ENCODE measurements at places on chromosomes 6 and 20.

GRCh38 chr6:16854986-16855385 lies 93.7 kb upstream of the ATXN1 start:
- DNase-seq = no peak

DNA sequence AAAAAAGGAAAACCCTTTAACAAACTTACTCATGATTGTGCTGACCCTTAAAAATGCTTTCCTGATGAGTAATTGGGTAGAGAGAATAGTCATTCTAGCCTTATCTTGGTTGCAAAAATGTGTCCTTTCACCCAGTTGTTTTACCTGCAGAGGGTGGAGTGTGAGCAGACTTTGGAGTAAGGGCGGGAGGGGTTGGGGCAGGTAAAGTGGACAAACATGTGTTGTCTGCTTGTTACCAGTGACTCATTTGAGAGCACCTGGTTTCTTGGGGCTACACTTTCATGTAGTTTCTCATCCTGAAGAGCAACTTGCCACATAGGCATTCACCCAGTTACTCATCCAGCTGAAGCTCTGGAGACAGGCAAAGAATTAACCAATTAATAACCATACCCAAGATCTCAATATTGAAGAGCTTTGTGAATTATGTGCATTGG lies 121.1 kb downstream of the TNFRSF21 start:
- no peak for DNase-seq

GRCh38 chr6:146741609-146742008 lies 142.8 kb downstream of the ADGB start:
- no peak for DNase-seq

GRCh38 chr6:113095841-113096240 lies 748.7 kb downstream of the RFPL4B start:
- no peak for DNase-seq

DNA sequence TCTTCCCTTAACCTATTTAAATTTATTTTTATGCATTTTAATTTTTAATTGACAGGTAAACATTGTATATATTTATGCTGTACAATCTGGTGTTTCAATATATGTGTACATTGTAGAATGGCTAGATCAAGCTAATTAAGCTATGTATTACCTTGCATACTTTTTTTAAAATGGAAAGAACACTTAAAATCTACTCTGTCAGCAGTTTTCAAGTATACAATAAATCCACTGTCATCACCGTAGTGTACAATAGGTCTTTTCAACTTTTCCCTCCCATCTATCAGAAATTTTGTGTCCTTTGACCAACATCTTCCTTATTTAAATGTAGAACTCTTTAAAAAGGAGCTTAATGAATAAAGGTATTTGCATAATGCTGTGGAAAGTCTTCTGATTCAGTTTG lies 27.6 kb downstream of the RPS12 start:
- DNase-seq = no peak

GRCh38 chr6:169365567-169366257 lies 112.1 kb upstream of the THBS2 start:
- no peak for DNase-seq

- DNase-seq = no peak
Observed at GRCh38 chr20:46701986-46702385, 7.5 kb upstream of the SLC2A10 start.

- DNase-seq = no peak
Observed at GRCh38 chr6:38480036-38480435, 159.7 kb downstream of the BTBD9 start.

- DNase-seq = no peak
Observed at GRCh38 chr20:49666911-49667310, 46.8 kb downstream of the B4GALT5 start.

Data from stromal cell of bone marrow (primary cell).